ENCODE measurements at places on chromosomes 1 and 21.

- DNase-seq, result no peak
Observed at GRCh38 chr1:19377812-19378718, 65.9 kb downstream of the SLC66A1 start.

GRCh38 chr1:186566140-186566855 is 105.4 kb upstream of the PDC start:
- DNase-seq, result no peak

GRCh38 chr1:241834733-241835377 is 13.1 kb upstream of the EXO1 start:
- DNase-seq, result no peak

- DNase-seq, result no peak
Observed at GRCh38 chr1:22830757-22831340, 120.2 kb downstream of the EPHB2 start.

GRCh38 chr1:236185687-236186086 is 43.3 kb downstream of the GPR137B start:
- DNase-seq, result no peak

- no peak for DNase-seq
Observed at GRCh38 chr1:92567211-92567868, 80.6 kb upstream of the GFI1 start.

GRCh38 chr1:157301477-157302198 is 163.4 kb upstream of the ETV3 start:
- no peak for DNase-seq

DNA sequence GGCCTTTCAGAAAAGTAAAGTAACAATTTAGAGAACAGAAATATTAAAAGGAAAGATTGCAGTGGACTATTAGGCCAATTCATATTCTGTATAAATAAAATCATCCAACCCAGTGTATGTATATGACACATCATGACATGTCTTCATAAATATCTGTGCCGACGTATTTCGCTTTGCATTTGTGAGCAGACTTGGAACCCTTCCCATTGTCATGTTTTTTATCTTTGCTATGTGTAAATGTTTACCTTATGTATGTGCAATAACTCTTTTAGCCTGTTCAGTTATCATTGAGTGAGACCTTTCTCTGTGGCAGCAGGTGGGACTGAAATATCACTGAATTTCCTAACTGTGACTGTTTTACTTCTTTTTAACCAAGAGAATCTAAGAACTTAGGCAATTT is 58.0 kb upstream of the FAM3B start:
- no peak for DNase-seq

- no peak for DNase-seq
Observed at GRCh38 chr1:67759692-67760029, 73.6 kb downstream of the GNG12 start.

GRCh38 chr1:224897529-224898327 is 31.7 kb upstream of the DNAH14 start:
- DNase-seq, result no peak

DNA sequence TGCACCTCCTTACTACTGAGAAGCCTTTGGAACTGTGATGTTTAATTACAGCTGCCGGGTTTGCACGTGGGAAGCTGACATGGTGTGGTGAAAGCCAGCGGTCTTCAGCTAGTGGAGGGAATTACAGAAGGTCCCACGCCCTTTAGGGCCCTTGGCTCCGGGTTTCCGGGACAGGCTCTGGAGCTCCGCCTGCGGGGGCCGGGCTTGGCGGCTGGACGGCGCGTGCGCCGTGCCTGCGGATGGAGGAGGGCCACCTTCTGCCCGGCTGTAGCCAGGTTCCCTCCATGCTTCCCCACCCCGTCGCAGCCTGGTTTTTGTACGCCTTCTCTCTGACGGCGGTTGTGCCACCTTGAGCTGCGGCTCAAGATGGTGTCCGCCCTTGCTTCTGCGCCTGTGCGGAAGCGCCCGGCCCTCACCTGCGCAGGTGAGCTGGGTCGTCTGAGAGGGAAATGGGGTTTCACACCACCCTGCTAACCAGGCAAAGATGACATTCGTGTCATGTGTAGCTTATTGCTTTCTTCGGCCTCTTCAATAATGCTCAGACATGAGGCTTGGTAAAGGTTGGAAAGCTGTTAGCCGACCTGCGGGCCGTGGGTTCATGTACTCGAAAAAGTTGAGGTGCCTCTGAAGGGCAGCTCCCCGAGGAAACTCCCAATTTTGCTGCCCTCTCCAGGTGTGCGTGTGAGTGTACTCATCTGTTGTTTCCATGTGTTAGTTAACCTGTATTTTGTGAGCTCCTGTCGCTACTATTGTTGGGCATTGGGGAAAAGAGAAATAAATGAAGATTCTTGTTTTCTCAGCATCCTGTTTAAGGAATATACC is 36.6 kb upstream of the OPRD1 start:
- DNase-seq, result no peak

- no peak for DNase-seq
Observed at GRCh38 chr1:203684094-203684493, 57.5 kb downstream of the ATP2B4 start.

DNA sequence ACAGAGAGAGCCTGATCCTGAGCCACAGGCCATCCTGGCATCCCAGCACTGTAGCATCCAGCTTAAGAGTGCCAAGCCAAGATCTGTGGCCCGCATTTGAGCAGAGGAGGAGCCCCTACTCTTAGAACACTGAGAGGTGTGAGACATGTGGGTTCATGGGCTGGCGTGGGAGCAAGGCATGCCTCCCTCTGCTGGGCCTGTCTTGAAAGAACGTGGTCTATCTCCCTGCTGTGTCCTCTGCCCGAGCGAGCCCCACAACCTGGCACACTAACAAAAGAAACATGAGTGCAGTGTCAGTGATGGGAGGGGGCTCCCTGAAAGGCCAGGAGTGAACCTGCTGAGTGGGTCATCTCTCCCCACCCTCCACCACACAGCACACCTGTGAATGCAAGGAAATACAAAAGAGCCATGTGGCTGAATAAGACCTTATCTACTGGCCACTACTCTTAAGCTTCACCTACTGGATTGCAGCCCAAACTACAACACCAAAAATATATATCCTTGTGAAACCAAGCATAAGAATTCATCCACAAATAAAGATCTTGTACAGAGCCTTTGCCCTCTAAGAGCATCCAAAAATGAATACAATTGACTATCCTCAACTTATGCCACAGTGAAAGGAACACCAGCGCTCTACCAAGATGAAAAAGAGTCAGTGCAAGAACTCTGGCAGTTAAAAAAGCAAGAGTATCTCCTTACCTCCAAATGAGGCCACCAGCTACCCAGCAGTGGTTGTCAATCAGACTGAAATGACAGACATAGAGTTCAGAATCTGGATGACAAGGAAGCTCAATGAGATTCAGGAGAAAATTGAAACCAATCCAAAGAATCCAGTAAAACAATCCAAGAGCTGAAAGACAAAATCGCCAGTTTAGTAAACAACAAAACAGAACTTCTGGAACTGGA is 259.4 kb upstream of the DAB1 start:
- no peak for DNase-seq

- DNase-seq, result no peak
Observed at GRCh38 chr1:93531193-93531592, 83.3 kb downstream of the FNBP1L start.

GRCh38 chr1:55156608-55157007 is 58.6 kb downstream of the USP24 start:
- DNase-seq, result no peak

GRCh38 chr1:154807048-154807591 is 63.0 kb downstream of the KCNN3 start:
- DNase-seq, result no peak
